ENCODE measurements at places on chromosomes 5 and 9. TPM values are rescaled to one million over a fixed set of nuclear protein-coding genes. Genes with fewer than 3 reads are reported as not detected.

Gene TLX3
- total RNA-seq: not detected

Gene DNAH5
- total RNA-seq: 3.3 TPM

Gene TEX48
- not detected for total RNA-seq

Gene SCGB3A2
- not detected for total RNA-seq

Gene ISL1
- 2.3 TPM for total RNA-seq

DNA sequence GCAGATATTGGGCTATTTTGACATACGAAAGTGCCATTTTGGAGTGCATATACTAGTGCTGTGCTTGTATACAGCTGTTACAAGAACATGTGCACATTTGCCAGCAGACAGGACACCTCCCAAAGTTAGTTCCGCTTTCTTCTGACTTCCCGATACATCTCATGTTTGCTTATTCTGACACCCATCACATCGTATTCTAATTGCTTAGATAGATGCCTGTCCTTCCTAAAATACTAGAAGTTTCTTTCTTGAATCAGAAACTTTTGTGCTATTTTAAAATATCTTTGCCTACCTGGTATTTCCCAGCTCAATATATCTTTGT is 177.8 kb downstream of the TTLL11 start:
- DNase-seq: no peak

GRCh38 chr5:126615286-126615685 is 14.5 kb downstream of the PHAX start:
- no peak for DNase-seq

- no peak for DNase-seq
These were observed 123.5 kb downstream of the SLC24A2 start for GRCh38 chr9:19665146-19665863.

- DNase-seq: no peak
These were observed 246.1 kb upstream of the TUT7 start for GRCh38 chr9:86600291-86600690.

GRCh38 chr9:129704807-129705206 is 39.4 kb downstream of the PRRX2 start:
- no peak for DNase-seq

- no peak for DNase-seq
These were observed 13.5 kb downstream of the ADAMTS2 start for GRCh38 chr5:179331591-179332375.

DNA sequence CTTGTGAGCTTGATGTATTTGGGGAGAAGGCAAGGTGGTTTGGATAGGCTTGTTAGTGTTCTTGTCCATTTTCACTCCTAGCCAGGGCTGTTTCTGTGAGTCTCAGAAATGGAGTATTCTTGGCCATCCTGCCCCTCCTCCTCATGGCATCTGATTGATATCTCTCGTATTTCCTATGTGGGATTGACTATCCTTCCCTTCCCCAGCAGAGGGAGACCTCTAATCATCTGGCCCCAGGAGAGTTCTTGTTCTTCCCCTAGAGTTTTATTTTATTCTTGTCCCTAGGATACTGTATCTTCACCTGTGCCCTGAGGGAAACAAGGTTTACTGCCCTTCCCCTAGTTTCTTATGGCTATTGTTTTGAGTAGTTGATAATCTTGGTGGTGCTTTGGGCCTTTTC is 114.4 kb downstream of the VPS13A start:
- DNase-seq: no peak

- DNase-seq: no peak
These were observed 22.1 kb downstream of the SH3RF2 start for GRCh38 chr5:145958436-145958835.

GRCh38 chr9:124773473-124774128 is 2.5 kb upstream of the NR6A1 start:
- no peak for DNase-seq

- no peak for DNase-seq
These were observed 117.5 kb downstream of the PCSK5 start for GRCh38 chr9:76007935-76008334.

Data from Peyer's patch (tissue), 4 donors.